ENCODE measurements at places on chromosomes 1 and 21. TPM values are rescaled to one million over a fixed set of nuclear protein-coding genes. Genes with fewer than 3 reads are reported as not detected.

Gene ST6GALNAC3
- total RNA-seq, result 1.3 TPM

Gene PPIE
- total RNA-seq, result 23.8 TPM

Gene S100A12
- total RNA-seq, result not detected

Gene CSF1
- total RNA-seq, result 64.8 TPM

Gene ATF3
- total RNA-seq, result 12.9 TPM

Gene FALEC
- total RNA-seq, result 1.3 TPM

Gene CENPL
- 26.3 TPM for total RNA-seq

Gene LCA5L
- total RNA-seq, result 0.97 TPM

Gene CSMD2
- 3.0 TPM for total RNA-seq

Gene TFAP2E
- total RNA-seq, result 0.32 TPM

Gene SPAG17
- total RNA-seq, result 0.32 TPM

Gene DPH5
- 32.0 TPM for total RNA-seq

Gene PTCH2
- total RNA-seq, result 0.32 TPM

DNA sequence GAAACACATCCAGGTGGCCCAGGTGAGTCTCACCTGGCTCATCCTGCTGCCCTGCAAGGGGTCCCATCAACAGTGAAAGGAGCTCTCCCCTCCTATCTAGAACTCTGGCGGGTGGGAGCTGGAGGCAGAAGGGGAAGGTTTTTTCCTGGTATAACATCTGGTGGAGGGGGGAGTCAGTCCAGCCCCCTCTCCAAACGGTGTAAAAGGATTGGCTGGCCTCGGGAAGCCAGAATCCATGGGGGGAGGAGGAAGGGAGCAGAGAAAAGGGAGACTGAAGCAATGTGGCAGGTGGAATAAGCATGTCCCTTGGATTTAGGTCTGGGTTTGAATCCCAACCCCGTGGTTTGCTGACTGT is 1.2 kb upstream of the CAMK2N1 start:
- no peak for DNase-seq

DNA sequence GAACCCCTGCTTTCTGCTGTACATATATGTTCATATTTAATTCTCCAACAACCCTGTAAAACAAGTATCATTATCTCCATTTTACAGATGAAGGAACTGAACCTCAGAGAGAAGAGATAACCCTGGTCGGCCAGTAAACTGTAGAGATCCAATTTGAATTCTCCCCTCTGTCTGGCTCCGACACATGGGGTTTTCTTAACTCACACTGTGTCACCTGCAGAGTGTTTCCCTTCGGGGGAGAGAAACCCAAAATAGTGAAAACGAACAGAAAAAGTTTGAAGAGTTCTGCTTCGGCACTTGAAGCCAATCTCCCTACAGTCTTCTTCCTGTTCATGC is 17.4 kb upstream of the BCAR3 start:
- DNase-seq, result no peak

DNA sequence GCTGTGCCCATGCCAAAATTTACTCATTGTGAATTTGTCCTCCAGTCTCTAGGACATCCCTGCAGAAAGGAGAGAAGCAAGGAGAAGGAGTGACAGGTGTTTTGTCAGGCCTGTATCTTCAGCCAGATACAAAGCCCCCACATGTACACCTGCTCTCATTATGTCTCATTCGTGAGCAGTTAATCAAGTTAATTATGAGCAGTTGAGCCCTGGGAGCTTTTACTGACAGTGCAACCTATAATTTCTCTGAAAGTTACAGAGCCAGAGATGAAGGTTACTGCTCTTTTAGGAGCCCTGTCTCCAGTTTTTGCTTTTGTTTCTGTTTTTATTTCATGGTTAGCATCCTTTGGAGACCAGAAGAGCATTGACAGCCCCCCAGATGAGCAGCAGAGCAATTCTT is 5.0 kb upstream of the ILDR2 start:
- no peak for DNase-seq

DNA sequence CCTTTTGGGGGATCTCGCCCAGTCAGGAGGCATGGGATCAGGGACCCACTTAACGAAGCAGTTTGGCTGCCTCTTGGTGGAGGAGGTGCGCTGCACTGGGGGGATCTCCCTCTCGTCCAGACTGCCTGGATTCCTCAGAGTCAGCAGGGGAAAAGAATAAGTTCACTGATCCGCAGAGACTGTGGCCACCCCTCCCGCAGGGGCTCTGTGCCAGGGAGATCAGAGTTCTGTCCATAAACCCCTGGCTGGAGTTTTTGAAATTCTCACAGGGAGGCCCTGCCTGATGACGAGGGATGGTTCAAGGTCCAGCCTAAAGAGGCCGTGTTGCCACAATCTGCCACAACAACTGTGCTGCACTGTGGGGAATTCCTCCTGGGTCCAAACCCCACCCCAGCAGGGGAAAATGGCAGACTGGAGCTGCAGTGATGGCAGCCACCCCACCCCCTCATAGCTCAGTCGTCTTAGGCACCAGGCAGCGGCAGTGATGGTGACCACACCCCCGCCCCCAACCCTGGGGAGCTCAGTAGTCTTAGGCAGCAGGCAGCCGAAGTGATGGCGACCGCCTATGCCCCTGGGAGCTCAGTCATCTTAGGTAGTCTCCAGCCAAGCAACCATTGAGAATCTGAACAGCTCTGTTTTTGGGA is 273.8 kb upstream of the USP25 start:
- no peak for DNase-seq

- DNase-seq, result no peak
Measured at GRCh38 chr1:175095978-175096607, 28.5 kb downstream of the TNN start.

- no peak for DNase-seq
Measured at GRCh38 chr1:116540088-116540487, 30.7 kb downstream of the CD58 start.

DNA sequence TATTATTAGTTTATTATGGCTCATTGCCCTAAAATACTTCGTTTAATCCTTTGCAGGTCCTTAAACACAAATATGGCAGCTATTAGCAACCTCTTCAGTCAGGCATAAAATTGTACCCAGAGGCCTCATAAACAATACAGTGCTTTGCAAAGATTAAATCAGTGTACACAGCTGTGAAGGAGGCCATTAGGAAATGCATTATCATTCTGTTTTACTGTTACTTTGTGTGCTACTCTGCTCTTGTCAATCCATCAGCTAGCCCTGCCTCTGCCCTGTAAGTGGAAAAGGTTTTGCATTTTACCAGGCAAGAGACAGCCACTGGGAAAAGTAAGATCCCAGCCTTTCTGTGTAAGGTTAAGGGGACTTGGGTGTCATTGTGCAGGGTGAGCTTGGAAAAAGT is 415.7 kb upstream of the DAB1 start:
- DNase-seq, result no peak

DNA sequence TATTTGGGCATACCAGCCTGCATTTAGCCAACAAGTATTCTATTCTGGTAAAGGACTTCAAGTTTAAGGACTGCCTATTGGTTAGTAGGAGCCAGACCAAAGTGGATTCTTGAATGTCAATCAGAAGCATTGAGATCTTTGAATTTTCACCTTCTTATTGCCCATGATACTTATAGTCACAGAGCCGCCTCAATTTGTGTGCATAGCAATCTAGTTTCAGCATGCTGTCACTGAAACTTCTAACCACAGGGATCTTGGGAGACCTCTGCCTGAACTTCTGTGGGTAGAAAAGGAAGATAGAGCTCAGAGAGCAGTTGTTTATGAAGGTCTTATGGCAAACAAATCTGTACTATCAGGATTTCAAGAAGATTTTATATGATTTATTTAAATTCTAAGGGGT is 501.4 kb upstream of the USP24 start:
- DNase-seq, result peak; percentile 90

GRCh38 chr21:26087223-26087918 is 83.2 kb downstream of the APP start:
- no peak for DNase-seq

- peak; percentile 89 for DNase-seq
Measured at GRCh38 chr1:77888081-77888780, at the start of gene NEXN. Gene NEXN, plus strand, starts transcription at chr1:77888624. Its CDS starts 27,483 bp downstream, at chr1:77916107.

GRCh38 chr1:212119397-212119837 is 83.9 kb downstream of the DTL start:
- no peak for DNase-seq

DNA sequence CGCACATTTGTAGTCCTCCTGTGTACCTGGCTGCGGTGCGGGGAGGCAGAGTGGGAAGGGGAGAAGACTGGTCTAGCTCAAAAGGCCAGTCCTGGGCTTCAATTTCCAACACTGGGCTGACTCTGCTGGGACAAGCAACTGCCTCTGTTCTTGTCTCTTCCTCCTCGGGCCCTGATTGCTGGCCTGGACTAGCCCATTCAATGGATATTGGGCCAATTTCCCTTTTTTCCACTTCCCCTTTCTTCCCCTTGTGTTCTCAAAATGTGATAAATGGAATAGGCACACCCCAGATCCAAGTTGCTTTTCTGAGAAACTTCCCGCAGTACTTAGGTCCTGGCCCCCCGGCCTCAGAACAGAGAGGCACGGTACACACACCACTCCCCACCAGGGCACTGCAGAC is 48.2 kb downstream of the SPSB1 start:
- DNase-seq, result no peak

- no peak for DNase-seq
Measured at GRCh38 chr1:108119500-108119899, 80.6 kb downstream of the SLC25A24 start.

DNA sequence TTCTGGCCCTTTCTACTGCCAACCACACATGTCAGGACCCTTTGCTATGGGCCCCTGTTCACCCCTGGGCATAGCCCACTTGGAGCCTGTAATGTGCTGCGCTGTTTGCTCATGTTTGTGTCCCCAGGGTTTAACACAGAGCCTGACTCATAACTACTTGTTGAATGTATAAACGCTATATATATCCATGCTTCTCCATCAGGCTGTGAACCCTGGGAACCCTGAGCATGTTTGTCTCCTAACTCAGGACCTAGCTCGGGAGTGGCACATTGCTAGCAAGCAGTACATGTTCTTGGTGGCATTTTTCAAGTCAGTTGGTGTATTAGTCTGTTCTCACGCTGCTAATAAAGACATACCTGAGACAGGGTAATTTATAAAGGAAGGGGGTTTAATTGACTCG is 8.0 kb downstream of the OLFML3 start:
- no peak for DNase-seq

DNA sequence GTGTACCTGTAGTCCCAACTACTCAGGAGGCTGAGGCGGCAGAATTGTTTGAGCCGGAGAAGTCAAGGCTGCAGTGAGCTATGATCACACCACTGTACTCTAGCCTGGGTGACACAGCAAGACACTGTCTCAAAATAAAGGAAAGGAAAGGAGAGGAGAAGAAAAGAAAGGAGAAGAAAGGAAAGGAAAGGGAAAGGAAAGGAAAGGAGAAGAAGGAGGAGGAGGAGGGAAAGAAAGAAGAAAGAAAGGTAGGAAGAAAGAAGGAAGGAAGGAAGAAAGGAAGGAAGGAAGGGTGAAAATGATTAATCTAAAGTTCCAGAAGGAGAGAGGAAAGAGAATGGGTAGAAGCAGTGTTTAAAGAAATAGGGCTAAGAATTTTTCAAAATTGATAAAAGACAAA is 12.2 kb downstream of the SPOCD1 start:
- no peak for DNase-seq

DNA sequence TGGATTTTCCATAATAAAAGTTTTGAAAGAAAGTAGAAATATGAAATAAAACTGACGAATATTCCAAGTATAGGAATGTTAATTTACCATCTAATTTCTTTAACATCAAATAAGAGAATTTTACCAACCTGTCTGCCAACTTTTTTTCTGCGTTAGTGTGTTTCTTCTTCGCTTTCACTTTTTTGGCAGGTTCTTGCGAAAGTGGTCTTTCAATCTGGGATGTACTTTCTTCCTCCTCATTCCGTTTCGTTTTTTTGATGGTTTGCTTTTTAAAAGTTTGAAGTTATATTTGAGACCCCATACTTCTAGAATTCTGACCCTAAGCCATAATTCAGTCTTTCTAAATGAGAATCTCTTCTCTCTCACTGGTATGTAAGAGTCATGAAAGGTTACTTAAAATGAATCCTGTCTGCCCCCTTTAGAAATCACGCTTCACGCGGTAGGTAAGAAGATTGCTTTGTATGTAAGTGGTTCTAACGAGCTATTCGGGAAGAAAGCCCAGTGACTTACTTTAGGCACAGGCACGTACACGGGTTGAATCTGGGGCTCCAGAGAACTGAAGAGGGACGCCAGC is 580 bp downstream of the RBM34 start:
- DNase-seq, result peak; percentile 64

- no peak for DNase-seq
Measured at GRCh38 chr21:16455526-16455925, 725.7 kb downstream of the USP25 start.

DNA sequence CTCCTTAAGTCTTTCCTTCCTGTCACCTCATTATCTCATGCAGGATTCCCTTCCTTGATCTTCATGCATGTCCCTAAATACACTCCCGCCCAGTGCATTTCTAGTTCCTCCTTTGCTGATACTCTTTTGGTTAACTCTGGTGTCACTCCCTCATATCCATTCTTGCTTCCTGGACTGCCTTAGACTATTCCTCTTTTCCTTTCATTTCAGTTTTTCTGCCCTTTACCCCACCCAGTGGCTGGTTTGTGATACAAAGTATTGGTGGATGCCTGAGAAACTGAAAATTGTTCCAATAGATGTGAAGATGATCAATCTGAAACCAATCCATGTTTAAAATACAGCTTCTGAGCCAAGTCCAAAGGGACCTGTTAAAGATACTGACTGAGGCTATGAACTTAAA is 553.8 kb upstream of the CAMK1G start:
- DNase-seq, result no peak

DNA sequence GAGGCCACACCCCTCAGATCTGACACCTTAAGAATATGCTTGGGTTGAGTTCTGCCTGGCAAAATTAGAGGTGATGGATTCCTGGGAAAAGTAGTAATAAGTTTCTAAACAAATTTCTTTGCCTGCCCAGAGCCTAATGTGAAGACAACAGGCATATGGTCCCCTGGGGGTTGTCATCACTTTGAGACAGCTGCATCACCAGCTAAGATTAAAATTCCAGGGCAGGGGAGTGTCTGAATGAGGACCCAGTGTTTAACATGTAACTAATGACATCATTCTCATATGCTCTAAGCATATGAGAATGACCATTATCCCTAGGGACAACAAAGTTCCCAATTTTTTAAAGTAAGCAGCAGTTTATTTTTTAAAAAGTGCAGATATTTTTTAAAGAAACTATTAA is 432.2 kb downstream of the PCP4 start:
- DNase-seq, result no peak

DNA sequence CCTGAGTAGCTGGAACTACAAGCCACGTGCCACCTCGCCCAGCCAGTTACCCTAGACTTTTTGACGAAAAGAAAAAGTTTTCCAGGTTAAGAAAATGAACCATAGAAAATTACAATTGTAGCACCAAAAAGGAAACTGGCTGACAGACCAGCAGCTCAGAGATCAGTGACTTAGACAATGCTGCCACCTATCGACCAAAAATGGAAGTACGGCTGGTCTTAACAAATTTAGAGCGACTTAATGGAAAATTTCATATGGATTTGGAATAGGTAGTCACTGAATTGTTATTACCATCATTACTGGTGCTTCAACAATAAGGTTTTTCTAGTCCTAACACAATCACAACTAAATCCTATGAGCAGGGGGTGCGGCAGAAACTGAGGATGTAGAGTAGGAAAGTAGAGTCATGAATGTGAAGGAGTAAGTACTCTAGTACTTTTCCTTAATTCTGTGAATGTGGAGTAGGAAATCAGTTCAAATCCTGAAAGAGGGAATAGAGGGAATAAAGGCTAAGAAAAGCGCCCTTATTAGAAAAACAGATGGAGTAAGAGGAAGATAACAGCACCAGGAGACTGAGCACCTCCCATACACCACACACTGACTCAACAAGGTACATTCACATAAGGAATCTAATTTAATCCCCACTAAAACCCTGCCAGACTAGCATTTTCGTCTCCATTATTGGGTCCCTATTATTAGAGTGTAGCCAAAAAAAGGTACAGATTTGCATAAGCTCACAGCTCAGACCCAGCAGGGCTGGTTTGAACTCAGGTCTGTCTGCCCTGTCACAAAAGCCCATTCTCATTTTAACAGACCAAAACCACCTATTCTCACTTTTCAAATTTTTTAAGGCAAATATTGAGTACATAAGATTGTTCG is 37.9 kb upstream of the MGST3 start:
- DNase-seq, result peak; percentile 82

Data from fibroblast of villous mesenchyme (primary cell).